ENCODE measurements at places on chromosomes 3 and 15.

- no peak for DNase-seq
Observed at GRCh38 chr3:48140336-48140757, 47.9 kb downstream of the CDC25A start.

GRCh38 chr3:159252772-159253384 lies 451.0 kb downstream of the MFSD1 start:
- DNase-seq, result no peak

- DNase-seq, result no peak
Observed at GRCh38 chr3:167084545-167084944, 295.6 kb downstream of the ZBBX start.

- no peak for DNase-seq
Observed at GRCh38 chr3:100403362-100404249, 2.3 kb downstream of the LNP1 start.

GRCh38 chr3:127093312-127093711 lies 99.6 kb upstream of the PRR23E start:
- no peak for DNase-seq

- DNase-seq, result no peak
Observed at GRCh38 chr15:47037003-47037402, 680.3 kb upstream of the SEMA6D start.

GRCh38 chr15:29070471-29071231 lies 184.9 kb downstream of the APBA2 start:
- DNase-seq, result no peak

DNA sequence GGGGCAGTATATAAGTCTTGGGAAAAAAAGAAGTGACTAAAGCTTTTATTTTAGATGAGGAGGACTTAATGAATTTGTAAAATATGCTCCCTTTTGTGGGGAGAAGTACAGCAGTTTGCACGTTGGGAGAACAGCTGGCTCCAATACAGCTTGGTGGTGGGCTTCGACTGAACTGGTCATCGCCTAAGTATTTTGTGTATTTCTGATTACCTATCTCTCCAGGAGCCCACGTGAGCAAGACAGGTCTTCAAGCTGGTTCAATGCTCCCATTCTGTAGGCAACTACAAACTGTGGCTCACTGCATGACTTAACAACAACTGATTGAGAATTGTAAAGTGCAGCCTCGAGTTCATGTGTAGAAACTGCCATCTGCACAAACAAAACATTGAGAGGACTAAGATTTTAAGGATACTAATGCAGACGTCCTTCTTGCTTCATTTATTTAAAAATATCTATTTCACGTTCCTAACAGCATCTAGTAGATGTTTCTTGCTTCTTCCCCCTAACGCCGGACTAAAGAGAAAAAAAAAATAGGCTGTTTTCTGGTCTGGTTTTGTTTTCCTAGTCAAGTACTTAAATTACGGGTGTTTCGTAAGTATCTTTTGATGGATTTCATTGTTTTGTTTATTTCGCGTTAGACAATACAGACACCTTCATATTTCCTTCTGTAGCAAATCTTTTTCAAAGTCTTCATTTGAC lies 1.4 kb upstream of the GREM1 start:
- DNase-seq, result no peak

- DNase-seq, result peak; percentile 22
Observed at GRCh38 chr3:165206454-165207266, 10.5 kb upstream of the SLITRK3 start.

DNA sequence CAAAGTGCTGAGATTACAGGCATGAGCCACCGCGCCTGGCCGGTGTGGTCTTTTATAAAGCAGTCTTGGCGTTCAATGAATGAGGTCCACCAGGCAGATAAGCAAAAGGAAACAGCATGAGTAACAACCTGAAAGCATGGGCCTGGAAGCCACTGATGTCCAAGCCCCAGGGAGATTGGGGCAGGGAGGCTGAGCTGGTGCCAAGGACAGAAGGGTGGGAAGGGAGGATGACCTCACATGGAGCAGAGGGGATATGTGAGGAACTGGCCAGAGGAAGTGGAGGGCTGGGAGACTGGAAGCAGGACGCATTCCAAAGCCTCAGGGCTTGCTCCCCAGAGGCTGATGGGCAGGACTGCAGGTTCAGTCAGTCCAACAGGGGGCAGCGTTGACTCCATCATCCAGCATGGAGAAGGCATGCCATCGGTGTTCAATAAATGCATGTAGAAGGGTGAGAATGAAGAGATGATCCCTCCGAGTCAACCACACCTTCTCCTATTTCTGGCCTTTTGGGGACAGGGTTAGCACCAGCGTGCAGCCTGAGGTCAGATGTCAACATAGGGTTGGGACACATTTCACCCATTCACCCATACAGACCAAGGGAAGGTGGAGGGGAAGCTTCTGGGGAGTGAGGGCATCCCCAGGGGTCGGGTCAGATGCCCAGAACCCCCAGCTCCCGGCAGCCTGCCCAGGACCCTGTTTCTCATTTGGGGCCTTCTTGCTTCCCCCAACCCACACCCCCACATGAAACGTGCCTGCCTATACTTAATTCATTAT lies 14.8 kb downstream of the MYL3 start:
- peak; percentile 51 for DNase-seq
